Myometrial cell (primary cell): ENCODE measurements at places on chromosomes 11 and 22. TPM values are rescaled to one million over a fixed set of nuclear protein-coding genes. Genes with fewer than 3 reads are reported as not detected.

GVQW3 gene
- 1.2 and 4.4 TPM in 2 replicates for total RNA-seq

YAP1 gene
- 91.8 and 117 TPM in 2 replicates for total RNA-seq

SUN2 gene
- 86.5 and 95.4 TPM in 2 replicates for total RNA-seq

RBFOX2 gene
- total RNA-seq = 118 and 124 TPM in 2 replicates

CXCR5 gene
- total RNA-seq = not detected in 2 replicates

SIAE gene
- total RNA-seq = 14.9 and 17.3 TPM in 2 replicates

TRIM6 gene
- total RNA-seq = 7.1 and 8.6 TPM in 2 replicates

SPTBN2 gene
- 0.18 and 0.29 TPM in 2 replicates for total RNA-seq

MOGAT2 gene
- not detected in 2 replicates for total RNA-seq

IRAG1 gene
- total RNA-seq = 0.86 and 0.89 TPM in 2 replicates

PAX6 gene
- total RNA-seq = not detected in 2 replicates

KIF18A gene
- 11.5 and 12.1 TPM in 2 replicates for total RNA-seq

ASRGL1 gene
- total RNA-seq = not detected in 2 replicates

TRIM49D1 gene
- total RNA-seq = not detected in 2 replicates

TIMP3 gene
- total RNA-seq = 35.2 and 40.6 TPM in 2 replicates

CALCA gene
- not detected in 2 replicates for total RNA-seq

KCTD21 gene
- 8.7 and 9.5 TPM in 2 replicates for total RNA-seq

SMC1B gene
- not detected in 2 replicates for total RNA-seq

SLC22A25 gene
- not detected in 2 replicates for total RNA-seq

CCDC89 gene
- total RNA-seq = 2.3 and 4.8 TPM in 2 replicates

NUDT8 gene
- 13.6 and 14.1 TPM in 2 replicates for total RNA-seq

PRAME gene
- total RNA-seq = not detected in 2 replicates

NXPE2 gene
- not detected in 2 replicates for total RNA-seq

OAF gene
- 98.4 and 129 TPM in 2 replicates for total RNA-seq

ACTN3 gene
- total RNA-seq = under 0.01 and 0.18 TPM in 2 replicates

CADM1 gene
- total RNA-seq = not detected in 2 replicates

MCHR1 gene
- 0.86 TPM in 1 of 2 replicates, not detected in the other for total RNA-seq

GRM5 gene
- total RNA-seq = not detected in 2 replicates

OR51B5 gene
- not detected in 2 replicates for total RNA-seq

OR2D2 gene
- total RNA-seq = not detected in 2 replicates

CLCF1 gene
- 6.3 and 11.2 TPM in 2 replicates for total RNA-seq

MDK gene
- total RNA-seq = 183 and 191 TPM in 2 replicates
